A549 treated with Hydrocortisone at 1 μM for 4 hours (cell line): ENCODE measurements at places on chromosomes 13 and 19. TPM values are rescaled to one million over a fixed set of nuclear protein-coding genes. Genes with fewer than 3 reads are reported as not detected.

IZUMO4 gene
- total RNA-seq = 0.36 to 0.90 TPM (median 0.56 TPM) in 5 replicates

CEACAM8 gene
- not detected in 5 replicates for total RNA-seq

SMAD9 gene
- total RNA-seq = 0.03 to 0.18 TPM (median 0.09 TPM) in 5 replicates

ZNF729 gene
- total RNA-seq = not detected in 5 replicates

ATP4A gene
- 0.07 to 0.09 TPM in 2 of 5 replicates, not detected in the others for total RNA-seq

ZNF578 gene
- not detected in 5 replicates for total RNA-seq

KLK11 gene
- total RNA-seq = 0.12 TPM in 1 of 5 replicates, not detected in the others

DNAAF3 gene
- total RNA-seq = 5.2 to 6.4 TPM (median 5.6 TPM) in 5 replicates

NXNL1 gene
- total RNA-seq = not detected in 5 replicates

LILRA1 gene
- not detected in 5 replicates for total RNA-seq

VSTM2B gene
- total RNA-seq = not detected in 5 replicates

EXOC3L2 gene
- 1.5 to 2.5 TPM (median 2.0 TPM) in 5 replicates for total RNA-seq

RNF17 gene
- total RNA-seq = not detected in 5 replicates

TMEM59L gene
- 3.8 to 7.0 TPM (median 5.9 TPM) in 5 replicates for total RNA-seq

NEK5 gene
- total RNA-seq = 0.03 to 0.09 TPM (median 0.06 TPM) in 5 replicates

BEST2 gene
- 2.0 to 2.9 TPM (median 2.3 TPM) in 5 replicates for total RNA-seq

ATP8A2 gene
- 0.02 TPM in 2 of 5 replicates, not detected in the others for total RNA-seq

COX6B2 gene
- 0.56 to 0.99 TPM (median 0.66 TPM) in 5 replicates for total RNA-seq

GPR12 gene
- total RNA-seq = not detected in 5 replicates

ATP1A3 gene
- 4.0 to 4.6 TPM (median 4.2 TPM) in 5 replicates for total RNA-seq

ZNF677 gene
- not detected in 5 replicates for total RNA-seq

MCEMP1 gene
- not detected in 5 replicates for total RNA-seq

PRKCG gene
- 3.6 to 6.8 TPM (median 5.6 TPM) in 5 replicates for total RNA-seq

C13orf46 gene
- 0.14 to 0.21 TPM (median 0.18 TPM) in 5 replicates for total RNA-seq

GADD45GIP1 gene
- total RNA-seq = 26.3 to 58.4 TPM (median 52.1 TPM) in 5 replicates

TNNI3 gene
- total RNA-seq = 4.8 to 7.9 TPM (median 7.6 TPM) in 5 replicates

IGSF23 gene
- 0.15 to 0.84 TPM (median 0.66 TPM) in 5 replicates for total RNA-seq

LYPD5 gene
- total RNA-seq = 0.11 to 0.39 TPM (median 0.18 TPM) in 5 replicates

CD37 gene
- not detected in 5 replicates for total RNA-seq

NBEA gene
- 1.3 to 2.7 TPM (median 1.9 TPM) in 5 replicates for total RNA-seq

EDNRB gene
- total RNA-seq = not detected in 5 replicates

PRSS57 gene
- 0.16 to 0.23 TPM in 2 of 5 replicates, not detected in the others for total RNA-seq

DBP gene
- total RNA-seq = 1.6 to 2.3 TPM (median 1.8 TPM) in 5 replicates

APOC1 gene
- 94.7 to 123 TPM (median 118 TPM) in 5 replicates for total RNA-seq

RCBTB1 gene
- total RNA-seq = 7.3 to 11.0 TPM (median 8.8 TPM) in 5 replicates

KRTDAP gene
- total RNA-seq = not detected in 5 replicates

FUT1 gene
- 0.10 to 0.16 TPM (median 0.12 TPM) in 5 replicates for total RNA-seq

CYP2A7 gene
- not detected in 5 replicates for total RNA-seq

OSCAR gene
- 0.20 to 0.41 TPM (median 0.27 TPM) in 5 replicates for total RNA-seq

NLRP12 gene
- total RNA-seq = not detected in 5 replicates

CYP2A6 gene
- total RNA-seq = 0.08 TPM in 1 of 5 replicates, not detected in the others

PTGER1 gene
- total RNA-seq = 0.07 to 0.15 TPM (median 0.08 TPM) in 3 of 5 replicates, not detected in the others

OLFM4 gene
- total RNA-seq = not detected in 5 replicates

GTF2F2 gene
- 18.5 to 20.5 TPM (median 20.1 TPM) in 5 replicates for total RNA-seq
